ENCODE measurements at places on chromosomes 13 and 19.

GRCh38 chr19:4352701-4353121, 9.3 kb downstream of the MPND start:
- peak; percentile 50 for DNase-seq

DNA sequence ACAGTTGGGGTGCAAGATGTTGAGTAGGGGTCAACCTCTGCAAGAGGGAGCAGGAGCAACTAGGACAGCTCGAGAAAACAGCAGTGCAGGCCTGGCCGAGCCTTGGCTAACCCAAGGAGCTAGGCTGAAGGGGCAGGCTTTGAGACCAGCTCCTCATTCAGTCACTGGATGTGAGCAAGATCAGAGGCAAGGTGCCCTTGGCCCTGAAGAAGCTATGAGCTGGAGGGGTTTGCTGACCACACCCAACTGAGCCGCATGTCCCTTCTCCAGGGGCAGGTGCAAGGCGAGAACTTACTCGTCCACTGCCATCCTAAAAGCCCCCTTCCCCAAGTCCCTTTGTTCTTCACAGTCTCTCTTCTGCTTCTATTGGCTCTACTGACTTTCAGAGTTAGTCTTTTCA, 126.1 kb upstream of the UBL3 start:
- no peak for DNase-seq

- no peak for DNase-seq
Measured at GRCh38 chr13:98960606-98961502, 17.0 kb downstream of the DOCK9 start.

- no peak for DNase-seq
Measured at GRCh38 chr19:50741179-50741933, 18.2 kb downstream of the CLEC11A start.

GRCh38 chr13:112845511-112846144, 123.4 kb upstream of the MCF2L start:
- DNase-seq: no peak

DNA sequence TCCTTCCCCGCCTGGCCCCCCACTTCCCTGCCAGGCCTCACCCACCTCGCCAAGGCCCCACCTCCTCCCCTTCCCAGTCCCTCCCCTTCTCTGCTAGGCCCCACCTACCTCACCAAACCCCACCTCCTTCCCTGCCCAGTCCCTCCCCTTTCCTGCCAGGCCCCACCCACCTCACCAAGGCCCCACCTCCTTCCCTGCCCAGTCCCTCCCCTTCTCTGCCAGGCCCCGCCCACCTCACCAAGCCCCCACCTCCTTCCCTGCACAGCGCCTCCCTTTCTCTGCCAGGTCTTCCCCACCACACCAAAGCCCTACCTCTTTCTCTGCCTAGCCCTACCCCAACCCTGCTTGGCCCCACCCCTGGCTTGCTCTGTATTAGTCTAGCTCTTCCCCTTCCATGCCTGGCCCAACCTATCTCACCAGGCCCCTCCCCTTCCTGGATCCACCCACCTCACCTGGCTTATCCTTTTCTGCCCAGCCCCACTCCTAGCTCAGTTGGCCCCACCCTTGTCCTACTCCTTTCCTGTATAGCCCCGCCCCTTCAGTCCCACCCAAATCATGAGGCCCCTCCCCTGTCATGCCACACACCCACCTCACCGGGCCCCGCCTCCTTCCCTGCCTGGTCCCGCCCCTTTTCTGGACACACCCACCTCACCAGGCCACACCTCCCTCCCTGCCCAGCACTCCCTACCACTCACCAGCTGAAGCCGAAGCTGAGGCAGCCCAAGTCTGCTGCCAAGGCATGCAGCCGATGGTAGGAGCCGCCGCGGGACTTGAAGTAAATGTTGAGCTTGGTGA, 16.2 kb downstream of the CERS1 start:
- DNase-seq: peak; percentile 49

DNA sequence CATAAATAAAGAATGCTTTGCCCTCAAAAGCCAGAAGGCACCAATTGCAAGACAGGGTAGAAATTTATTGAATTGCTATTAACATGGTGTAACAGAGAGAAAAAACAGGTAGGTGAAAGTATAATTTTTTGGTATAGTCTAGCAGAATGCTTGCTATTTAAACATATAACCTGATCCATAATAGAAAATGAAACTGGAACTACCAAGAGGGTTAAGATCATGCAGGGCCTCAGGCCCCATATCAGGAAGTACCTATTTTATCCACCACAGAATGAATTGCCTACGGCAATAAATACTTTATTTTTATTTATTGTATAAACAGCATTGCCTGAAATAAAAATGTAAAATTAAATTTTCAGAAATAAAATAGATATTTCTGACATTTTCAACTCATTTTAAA, 159.5 kb downstream of the PRR20E start:
- no peak for DNase-seq

DNA sequence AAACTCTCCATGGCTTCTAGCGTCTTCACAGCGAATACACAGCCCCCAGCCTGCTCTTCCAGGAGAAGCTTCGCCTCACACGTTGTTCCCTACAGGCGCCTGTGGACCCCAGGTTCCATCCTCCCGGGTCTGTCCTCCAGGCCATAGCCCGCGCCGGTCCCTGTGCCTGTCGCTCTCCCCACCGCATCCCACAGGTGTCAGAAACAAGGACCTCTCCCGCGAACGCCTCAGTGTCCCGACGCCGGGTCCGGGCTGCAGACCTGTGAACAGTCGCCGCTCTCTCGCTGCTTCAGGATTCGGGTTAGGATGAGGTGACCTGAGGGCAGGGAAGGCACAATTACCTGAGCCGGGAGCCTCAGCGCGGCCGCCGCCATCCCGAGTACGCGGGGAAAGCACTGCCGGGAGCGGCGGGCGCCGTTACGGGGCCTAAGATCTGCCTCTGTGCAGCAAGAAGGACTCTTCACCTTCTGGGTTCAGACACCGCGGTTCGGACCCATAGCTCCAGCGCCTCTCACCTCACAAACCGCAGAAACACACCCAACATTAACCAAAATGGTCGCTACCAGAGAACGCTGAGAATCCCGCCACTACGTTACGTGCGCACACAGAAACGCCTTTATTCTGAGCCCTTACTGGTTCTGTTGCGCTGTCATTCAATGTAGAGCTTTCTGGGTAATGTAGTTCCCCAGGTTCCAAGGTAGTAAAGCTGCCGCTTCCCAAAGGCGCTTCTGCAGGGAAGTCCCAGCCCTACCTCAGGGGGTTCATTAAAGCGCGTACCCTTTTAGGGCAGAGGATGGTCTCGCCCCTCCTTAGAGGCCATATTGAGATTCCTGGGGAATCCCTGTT, at the start of gene ZNF418:
ZNF418 (minus strand) TSS at position 583 of the 846 bp plus-strand sequence. CDS start 1,580 bp downstream, outside the sequence.
- DNase-seq: no peak

GRCh38 chr13:31649766-31650165, 89.6 kb upstream of the RXFP2 start:
- no peak for DNase-seq

- DNase-seq: no peak
Measured at GRCh38 chr13:110199046-110199831, 107.7 kb downstream of the COL4A1 start.

GRCh38 chr19:50835785-50836542, 2.6 kb upstream of the KLK15 start:
- peak; percentile 67 for DNase-seq

- DNase-seq: no peak
Measured at GRCh38 chr13:76329004-76329403, 557.2 kb downstream of the KCTD12 start.

- DNase-seq: peak; percentile 80
Measured at GRCh38 chr13:33072282-33072681, 56.1 kb downstream of the KL start.

GRCh38 chr13:80599765-80600164, 258.8 kb upstream of the SPRY2 start:
- no peak for DNase-seq

GRCh38 chr13:30314069-30314468, 6.7 kb upstream of the KATNAL1 start:
- no peak for DNase-seq

DNA sequence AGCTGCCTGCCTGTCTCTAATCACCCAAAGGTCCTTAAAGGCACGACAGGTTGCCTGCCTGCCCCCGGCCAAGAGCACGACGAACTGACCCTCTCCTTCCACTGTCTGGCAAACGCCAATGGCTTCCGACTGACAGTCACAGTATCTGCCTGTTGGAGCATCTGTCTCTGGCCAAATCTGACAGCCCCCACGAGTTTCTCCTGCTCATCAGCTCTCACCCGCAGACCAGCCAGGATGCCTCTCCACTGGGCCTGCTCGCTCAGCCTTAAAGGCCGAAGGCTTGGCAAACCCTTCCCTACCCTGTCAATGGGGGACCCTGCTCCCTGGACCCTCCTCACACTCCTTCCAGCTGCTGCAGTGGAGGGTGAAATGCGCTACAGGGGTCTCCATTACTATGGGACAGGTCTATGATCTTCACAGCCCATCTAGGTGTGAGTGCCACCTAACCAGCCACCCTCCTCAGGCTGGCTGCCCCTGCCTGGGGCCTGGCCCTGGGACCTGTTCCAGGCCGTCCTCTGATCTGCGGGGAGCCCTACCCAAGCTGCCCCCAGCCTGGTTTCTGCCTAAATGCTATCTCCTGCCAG, 932 bp downstream of the FAM83E start:
- DNase-seq: no peak

DNA sequence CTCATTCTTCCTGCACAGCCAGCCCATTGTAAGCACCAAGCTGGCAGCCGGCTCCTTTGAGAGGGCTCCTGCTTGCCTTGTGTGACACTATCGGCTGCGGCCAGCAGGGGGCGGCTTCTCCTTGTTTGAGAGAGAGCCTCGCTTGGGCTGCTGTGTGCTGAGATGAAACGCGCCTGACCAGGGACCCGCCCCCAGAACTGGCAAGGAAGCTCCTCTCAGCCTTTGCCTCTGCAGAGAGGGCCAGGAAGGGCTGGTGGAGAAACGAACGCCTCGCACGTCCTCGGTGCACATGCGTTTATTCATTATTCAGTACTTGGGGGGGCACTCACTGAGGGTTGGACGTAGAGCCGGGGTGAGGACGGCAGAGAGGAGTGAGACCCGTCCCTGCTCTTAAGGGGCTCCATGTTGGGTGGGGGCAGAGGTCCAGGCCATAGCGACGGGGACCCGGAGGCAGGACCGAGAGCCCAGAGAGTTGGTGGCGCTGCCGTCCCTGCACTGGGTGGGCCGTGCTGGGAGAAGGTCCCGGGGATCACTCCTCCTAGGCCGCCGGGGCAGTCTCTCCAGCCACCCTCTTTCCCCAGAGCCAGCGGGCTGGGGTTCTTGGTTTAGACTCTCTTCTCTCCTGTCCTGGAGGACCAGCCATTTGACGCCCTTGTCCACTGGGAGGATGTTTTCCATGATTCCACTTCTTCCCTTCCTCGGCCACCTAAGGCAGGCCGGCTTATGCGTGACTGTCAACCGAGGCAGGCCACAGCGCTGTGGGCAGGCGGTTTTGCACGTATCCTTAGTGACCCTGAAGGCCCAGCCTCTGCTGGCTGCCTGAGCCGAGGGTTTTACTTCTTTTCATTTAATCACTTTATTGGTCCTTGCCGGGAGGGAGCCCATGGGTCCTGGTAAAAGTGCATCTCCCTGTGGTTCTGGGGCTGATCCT, 174.5 kb downstream of the KATNAL1 start:
- peak; percentile 94 for DNase-seq

GRCh38 chr13:25927932-25928331, 123.9 kb downstream of the SHISA2 start:
- DNase-seq: no peak

DNA sequence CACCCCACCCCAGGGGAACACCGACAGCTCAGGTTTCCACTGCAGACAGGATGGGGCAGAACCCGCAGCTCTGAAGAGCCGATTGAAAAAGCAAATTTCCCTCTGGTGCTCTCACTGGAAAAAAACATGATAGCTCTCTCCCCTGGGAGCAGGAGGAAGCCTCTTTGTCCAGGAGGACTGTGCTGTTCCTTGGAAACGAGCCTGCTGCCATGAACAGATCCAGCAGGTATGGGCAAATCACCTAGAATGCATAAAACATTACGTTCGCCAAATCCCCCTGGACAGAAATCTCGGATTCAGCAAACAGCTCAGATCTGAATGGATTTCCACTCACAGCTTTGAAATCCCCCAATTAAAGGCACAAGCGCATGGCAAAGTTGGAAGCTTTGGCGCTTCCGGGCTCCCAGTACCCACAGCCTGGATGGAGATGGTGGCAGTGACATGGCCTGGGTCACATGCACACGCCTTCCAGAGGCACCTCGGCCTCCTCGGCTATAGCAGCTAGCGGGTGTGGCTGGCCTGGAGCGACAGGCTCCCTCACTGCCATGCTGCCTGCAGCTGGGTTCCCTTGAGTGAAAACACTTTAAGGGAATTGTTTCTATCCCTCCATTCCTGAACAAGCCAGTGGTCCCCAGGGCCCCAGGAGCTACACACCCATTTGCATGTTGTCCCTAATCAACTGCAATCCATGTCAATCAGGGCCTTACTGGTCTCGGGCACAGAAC, 59.1 kb downstream of the CEBPG start:
- DNase-seq: no peak

DNA sequence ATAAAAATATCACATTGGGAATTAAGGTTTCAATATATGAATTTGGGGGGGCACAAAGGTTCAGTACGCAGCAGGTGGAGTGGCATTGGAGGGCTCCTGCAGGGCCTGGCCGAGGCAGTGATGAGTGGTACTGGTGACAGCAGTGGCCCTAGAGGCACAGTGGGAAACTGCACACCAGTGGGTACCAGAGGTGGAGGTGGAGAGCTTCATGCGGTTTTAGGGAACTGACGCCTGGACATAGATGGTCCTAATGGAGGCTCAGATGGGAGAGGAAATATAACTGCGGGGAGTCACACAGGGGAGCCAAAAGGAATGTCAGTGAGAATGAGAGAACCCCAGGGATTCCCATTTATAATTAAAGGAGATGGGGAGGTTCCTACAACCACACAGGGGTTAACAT, 156.2 kb downstream of the COG6 start:
- DNase-seq: no peak

- DNase-seq: peak; percentile 78
Measured at GRCh38 chr19:38142176-38143035, 81.6 kb downstream of the DPF1 start.

GRCh38 chr13:40668335-40668734, 1.9 kb upstream of the FOXO1 start:
- DNase-seq: no peak

DNA sequence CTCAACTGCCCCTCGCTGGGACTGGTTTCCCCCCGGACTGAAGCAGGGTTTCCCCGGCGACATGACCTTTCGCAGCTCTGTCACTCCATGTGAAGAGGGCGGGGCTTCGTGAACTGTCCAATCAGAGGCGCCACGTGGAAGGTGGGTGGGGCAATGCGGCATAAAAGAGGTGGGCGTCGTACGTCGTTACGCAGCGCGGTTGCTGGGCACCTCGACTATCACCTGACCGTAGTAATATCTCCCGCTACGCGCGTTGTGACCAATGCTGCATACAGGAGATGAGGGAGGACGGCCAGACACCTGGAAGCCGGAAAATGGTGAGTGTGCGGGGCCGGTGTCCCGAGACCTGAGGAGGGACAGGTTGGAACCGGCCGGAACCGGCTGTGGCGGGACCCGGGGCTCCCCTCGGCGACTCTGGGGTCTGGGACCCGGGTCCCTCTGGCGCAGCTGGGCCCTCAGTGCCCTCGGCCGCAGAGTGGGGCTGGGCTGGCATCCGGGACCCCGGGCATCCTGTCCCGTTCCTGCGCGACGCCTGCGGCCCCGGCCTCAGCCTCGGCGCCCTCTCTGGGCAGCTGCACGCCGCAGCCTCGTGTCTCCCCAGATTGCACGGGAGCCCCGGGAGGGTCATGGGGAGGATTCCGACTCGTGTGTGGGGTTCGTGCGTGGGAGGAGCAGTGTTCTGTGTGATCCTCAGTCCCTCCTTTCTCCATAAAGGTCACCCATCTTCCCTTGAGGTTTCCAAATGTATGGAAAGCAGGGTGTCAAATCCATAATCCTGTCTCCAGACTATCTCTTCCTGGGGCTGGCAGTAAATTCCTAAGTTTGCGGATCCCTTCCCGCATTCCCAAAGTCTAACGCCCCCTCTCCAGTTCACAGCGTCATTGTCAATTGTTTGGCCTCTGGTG, 32.2 kb downstream of the ZNF136 start:
- DNase-seq: no peak

GRCh38 chr19:41408256-41408655, 10.6 kb downstream of the BCKDHA start:
- DNase-seq: no peak

All from COLO829 (cell line).